ENCODE measurements at places on chromosomes 13 and 19. TPM values are rescaled to one million over a fixed set of nuclear protein-coding genes. Genes with fewer than 3 reads are reported as not detected.
A peak's percentile ranks its signal among the peaks of the same experiment; 100 is the strongest.

GRCh38 chr13:50170447-50171037 lies 155.3 kb downstream of the KCNRG start:
- no peak for DNase-seq
- H3K4me3 ChIP-seq, result no peak overlapping the region
- no peaks in the 10 kb centered on the region for H3K27me3 ChIP-seq

DNA sequence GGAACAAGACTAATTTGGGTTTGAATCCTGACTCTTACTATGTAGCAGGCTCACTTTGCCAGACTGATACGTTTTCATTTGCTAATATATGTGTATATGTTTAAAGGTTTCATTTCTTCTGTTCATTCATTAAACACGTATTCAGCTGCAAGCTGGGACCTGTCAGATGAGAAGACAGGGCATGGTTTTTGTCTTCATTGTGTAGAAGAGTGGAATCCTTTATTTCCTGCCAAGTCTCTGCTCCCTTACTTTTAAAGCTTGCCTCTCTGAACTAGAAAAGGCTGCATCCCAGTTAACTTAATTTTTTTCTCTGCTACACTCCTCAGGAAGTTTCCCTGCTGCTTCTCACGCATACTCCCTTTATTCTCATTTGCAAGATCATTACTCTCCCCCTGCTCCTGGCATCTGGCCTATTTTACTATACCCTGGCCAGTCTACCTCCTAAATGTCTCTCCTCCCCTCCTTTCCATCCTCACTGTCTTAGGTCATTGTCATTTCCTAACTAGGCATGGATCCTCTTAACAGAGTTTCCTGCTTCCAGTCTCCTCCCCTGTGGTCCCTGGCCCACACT lies 141.0 kb upstream of the TMTC4 start:
- no peaks in the 10 kb centered on the region for H3K4me1 ChIP-seq
- DNase-seq, result no peak
- H3K36me3 ChIP-seq, result no peaks in the 10 kb centered on the region
- H3K27ac ChIP-seq, result no peak overlapping the region
- no peak overlapping the region for H3K4me3 ChIP-seq
- no peaks in the 10 kb centered on the region for H3K27me3 ChIP-seq

- no peak overlapping the region for H3K27ac ChIP-seq
- no peak overlapping the region for H3K4me3 ChIP-seq
- no peaks in the 10 kb centered on the region for H3K4me1 ChIP-seq
- DNase-seq, result no peak
- peaks cover 4% of the 10 kb centered on the region for H3K27me3 ChIP-seq
Observed at GRCh38 chr19:30743011-30743410, 370.8 kb downstream of the ZNF536 start.

DNA sequence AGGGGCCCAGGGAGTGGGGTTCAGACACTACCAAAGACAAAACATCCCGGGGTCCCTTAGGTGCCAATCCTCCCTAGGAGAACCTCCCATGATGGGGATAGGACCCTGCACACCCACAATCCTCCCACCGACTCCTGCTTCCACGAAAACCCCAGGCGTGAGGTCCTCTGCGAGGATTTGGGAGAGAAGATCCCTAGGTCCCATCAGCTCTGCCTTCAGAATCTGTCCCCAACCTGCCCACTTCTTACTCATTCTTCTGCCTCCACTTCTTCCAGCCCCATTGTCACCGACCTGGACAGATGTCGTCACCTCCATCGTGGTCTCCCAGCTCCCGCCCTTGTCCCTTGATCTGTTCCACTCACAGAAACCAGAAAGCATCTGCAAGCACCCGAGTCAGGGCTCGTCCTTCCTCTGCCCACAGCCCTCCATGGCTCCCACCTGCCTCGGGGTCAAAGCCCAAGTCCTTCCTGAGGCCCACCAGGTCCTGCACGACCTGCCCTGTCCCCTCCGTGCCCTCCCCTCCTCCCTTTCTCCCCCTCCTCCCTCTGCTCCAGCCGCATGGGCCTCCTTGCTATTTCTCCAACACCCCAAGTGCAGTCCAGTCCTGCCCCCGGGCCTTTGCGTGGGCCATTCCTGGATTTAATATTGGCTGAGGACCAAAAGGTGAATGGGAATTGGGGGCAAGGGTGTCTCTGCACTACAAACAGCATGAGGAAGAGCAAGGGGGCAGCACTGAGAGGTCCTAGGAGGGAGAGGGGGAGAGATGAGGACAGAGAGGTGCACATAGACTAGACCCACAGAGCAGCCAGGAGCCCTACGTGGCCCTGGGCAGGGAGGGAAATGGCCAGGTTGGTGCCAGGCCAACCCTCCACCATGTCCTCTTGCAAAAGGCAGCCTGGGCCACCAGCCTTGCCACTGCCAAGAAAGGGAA lies 51.3 kb downstream of the PTPRS start:
- H3K27ac ChIP-seq, result no peak overlapping the region
- no peak for DNase-seq
- H3K27me3 ChIP-seq, result peaks cover 35% of the 10 kb centered on the region
- peaks cover 4% of the 10 kb centered on the region for H3K36me3 ChIP-seq

- H3K4me3 ChIP-seq, result no peak overlapping the region
- no peak overlapping the region for H3K27ac ChIP-seq
- DNase-seq, result no peak
- no peaks in the 10 kb centered on the region for H3K36me3 ChIP-seq
- peaks cover 25% of the 10 kb centered on the region for H3K4me1 ChIP-seq
- no peaks in the 10 kb centered on the region for H3K27me3 ChIP-seq
Observed at GRCh38 chr19:4077007-4077374, 10.3 kb upstream of the ZBTB7A start.

DNA sequence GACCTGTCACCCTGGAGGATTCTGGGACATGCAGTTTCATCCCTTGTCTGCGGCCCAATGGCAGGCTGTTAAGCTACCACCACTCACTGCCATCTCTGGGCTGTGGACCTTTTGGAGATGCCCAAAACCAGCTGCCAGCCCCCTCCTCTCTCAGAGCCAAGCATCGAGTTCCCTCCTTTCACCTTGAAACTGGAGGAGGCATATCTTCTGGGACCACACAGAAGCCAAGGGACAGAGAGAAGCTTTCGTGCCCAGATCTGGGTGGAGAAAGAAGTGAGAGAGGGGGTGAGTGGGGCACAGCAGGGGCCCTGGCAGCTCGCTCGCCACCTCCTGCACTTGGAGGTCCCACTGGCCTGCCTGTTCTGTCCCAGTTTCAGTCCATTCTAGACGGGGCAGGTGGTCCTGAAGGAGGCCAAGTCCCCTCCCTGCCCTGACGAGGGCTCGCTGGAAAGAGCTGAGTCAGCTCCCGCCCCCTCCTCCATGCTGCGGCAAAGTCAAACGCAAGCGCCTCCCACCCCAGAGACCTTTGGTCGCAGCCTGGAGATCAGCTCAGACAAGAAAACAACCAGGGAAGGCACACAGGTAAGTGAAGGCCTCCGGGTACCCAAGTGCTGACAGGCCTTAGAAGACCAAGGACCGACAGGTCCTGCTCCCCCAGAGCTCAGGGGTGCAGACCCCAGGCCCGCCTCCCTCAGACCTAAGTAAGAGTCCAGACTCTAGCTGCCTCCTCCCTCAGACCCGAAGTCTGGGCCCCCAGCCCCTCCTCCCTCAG lies 3.8 kb downstream of the BCAT2 start:
- DNase-seq, result no peak
- H3K27me3 ChIP-seq, result no peaks in the 10 kb centered on the region
- H3K36me3 ChIP-seq, result peaks cover 7% of the 10 kb centered on the region
- H3K4me1 ChIP-seq, result peaks cover 7% of the 10 kb centered on the region
- no peak overlapping the region for H3K27ac ChIP-seq
- H3K4me3 ChIP-seq, result no peak overlapping the region

GRCh38 chr13:46720189-46720588 lies 76.8 kb downstream of the ESD start:
- peaks cover 17% of the 10 kb centered on the region for H3K36me3 ChIP-seq
- H3K4me1 ChIP-seq, result no peaks in the 10 kb centered on the region
- no peak for DNase-seq
- H3K4me3 ChIP-seq, result no peak overlapping the region
- H3K27ac ChIP-seq, result no peak overlapping the region
- no peaks in the 10 kb centered on the region for H3K27me3 ChIP-seq

DNA sequence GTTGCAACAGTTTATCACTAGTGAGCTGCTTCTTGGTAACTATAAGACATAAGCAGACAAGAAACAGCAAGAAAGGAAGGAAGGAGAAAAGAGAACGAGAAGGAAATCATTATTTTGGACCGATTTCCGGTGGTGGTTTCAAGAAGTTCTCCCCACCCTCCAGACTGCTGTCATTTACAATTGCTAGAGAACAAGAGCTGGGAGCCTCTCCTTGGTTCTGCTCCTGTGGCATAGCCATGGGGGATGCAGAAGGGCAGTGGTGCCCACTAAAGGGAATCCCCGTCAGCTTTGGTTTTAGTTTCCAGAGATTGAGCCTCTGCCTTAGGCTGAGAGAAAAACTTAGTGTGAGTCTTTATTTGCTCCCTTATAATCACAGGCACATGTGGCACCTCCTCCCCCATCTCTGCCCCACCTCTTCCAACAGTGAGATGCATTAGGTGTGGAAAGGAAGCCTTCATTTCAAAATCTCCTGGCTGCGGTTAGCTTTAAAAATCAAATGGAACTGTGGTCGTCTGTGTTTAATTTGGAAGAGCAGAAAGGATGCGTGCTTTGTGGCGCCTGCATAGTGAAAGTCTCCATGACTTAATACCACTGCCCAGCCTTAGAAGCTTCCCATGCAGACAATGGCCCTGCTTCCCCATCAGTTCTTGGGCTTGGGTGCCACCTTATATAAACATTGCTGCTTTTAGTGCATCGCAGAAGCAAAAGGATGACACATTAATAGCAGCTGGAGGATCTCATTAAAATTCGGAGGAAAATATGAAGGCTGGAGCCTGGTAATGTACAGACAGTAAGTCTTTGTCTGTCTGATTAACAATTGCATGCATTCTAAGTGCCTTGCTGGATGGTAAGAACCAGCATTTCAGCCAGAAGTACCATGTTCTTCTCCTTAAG lies 25.0 kb downstream of the LRCH1 start:
- no peaks in the 10 kb centered on the region for H3K36me3 ChIP-seq
- H3K27ac ChIP-seq, result no peak overlapping the region
- H3K4me3 ChIP-seq, result no peak overlapping the region
- H3K27me3 ChIP-seq, result no peaks in the 10 kb centered on the region
- peaks cover 14% of the 10 kb centered on the region for H3K4me1 ChIP-seq

DNA sequence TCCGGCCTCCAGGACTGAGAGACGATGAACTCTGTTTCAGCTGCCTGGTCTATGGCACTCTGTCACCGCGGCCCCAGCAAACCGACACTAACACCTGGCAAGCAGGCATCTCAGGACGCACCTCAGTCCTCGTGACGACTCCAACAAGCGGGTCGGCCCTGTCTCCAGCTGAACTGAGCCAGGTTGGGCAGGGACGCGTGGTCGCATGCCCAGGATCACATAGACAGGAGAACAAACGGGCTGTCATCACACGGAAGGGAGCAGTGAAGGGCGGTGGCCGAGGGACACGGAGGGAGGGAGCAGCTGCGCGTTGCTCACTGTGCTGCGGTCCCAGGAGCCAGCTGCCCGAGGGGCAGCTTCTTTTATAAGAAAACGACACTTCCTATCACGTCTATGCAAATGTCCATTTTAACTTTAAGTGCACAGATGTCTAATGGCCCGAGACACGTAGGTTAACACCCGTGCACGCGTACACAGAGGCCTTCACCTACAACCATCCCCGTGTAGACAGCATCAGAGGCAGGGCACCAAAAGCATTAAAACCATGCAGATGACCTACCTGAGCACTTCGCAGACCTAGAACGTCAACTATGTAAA lies 8.9 kb downstream of the SGTA start:
- no peak for DNase-seq
- no peaks in the 10 kb centered on the region for H3K27me3 ChIP-seq
- H3K36me3 ChIP-seq, result peaks cover 35% of the 10 kb centered on the region
- no peak overlapping the region for H3K4me3 ChIP-seq

GRCh38 chr19:2116507-2116906 lies 19.8 kb downstream of the IZUMO4 start:
- peaks cover 98% of the 10 kb centered on the region for H3K36me3 ChIP-seq
- no peaks in the 10 kb centered on the region for H3K27me3 ChIP-seq
- DNase-seq, result no peak
- H3K27ac ChIP-seq, result no peak overlapping the region

- no peaks in the 10 kb centered on the region for H3K4me1 ChIP-seq
- no peaks in the 10 kb centered on the region for H3K27me3 ChIP-seq
Observed at GRCh38 chr19:2180881-2181632, 17.3 kb downstream of the DOT1L start.

DNA sequence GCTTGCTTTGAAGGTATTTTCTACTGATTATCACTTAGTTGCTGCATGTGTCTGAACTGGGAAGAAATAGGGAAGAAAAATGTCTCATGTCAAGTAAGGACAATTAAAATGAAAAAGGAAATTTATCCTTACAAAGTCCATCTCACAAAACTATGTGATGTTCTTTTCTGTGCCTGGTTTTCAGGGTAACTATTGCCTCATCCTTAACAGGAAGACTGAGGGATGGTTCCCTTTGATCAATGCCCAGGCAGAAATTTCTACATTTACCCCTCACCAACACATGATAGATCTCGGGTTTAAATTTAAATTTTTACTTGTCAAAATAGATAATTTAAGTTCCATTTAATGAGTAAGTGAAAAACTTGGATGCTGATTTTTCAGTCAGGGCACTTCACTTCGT lies 3.9 kb upstream of the FOXO1 start:
- H3K4me1 ChIP-seq, result peaks cover 5% of the 10 kb centered on the region
- no peak for DNase-seq
- no peaks in the 10 kb centered on the region for H3K36me3 ChIP-seq
- no peak overlapping the region for H3K27ac ChIP-seq
- H3K27me3 ChIP-seq, result peaks cover 27% of the 10 kb centered on the region
- H3K4me3 ChIP-seq, result no peak overlapping the region

DNA sequence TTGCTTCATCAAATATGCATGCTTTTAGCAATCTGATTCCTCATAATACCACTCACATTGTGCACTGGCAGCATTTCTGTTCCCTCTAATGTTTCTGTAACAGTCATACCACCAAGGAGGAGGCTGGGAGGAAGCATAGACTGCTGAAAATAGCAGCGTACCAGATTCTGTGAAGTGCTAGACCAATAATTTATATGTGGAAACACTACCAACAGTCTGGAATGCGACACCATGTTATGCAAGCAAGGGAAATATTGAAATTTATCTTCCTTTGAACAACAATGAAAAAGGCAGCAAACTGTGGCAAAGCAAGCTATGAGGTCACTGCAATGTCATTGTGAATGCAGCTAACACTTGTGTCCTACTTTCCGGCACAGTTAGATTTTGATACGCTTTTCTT lies 1388.0 kb downstream of the EFNB2 start:
- H3K4me3 ChIP-seq, result no peak overlapping the region
- no peak overlapping the region for H3K27ac ChIP-seq
- no peaks in the 10 kb centered on the region for H3K4me1 ChIP-seq
- DNase-seq, result no peak
- H3K36me3 ChIP-seq, result no peaks in the 10 kb centered on the region
- H3K27me3 ChIP-seq, result no peaks in the 10 kb centered on the region

DNA sequence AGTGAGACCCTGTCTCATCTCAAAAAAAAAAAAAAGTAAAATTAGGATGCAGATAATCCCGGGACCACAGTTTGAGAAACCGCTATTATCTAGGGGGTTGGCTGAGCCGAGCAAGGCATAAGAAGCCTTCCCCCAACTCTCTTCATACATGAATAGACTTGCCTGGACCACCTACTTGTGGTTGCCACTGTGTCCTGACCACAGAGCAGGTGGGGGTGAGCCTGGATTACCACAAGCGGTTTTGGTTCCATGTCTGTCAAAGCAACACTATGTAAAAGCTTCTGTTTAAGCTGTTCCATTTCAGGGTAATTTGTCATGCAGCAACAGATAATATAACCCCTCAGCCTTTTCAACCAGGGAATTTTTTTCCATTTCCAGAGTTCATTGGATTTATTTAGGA lies 3.3 kb upstream of the NAPA start:
- no peaks in the 10 kb centered on the region for H3K27me3 ChIP-seq
- H3K4me3 ChIP-seq, result peak overlapping the region; percentile 11
- H3K27ac ChIP-seq, result peak overlapping the region; percentile 76

Gene ERICH4
- total RNA-seq, result not detected

Gene HCN2
- 0.05 TPM for total RNA-seq

Gene FBXO46
- 6.8 TPM for total RNA-seq
